Nucleus accumbens (tissue), 56 donors: ENCODE measurements at places on chromosomes 3 and 15.
A peak's percentile ranks its signal among the peaks of the same experiment; 100 is the strongest.

- DNase-seq: no peak
Observed at GRCh38 chr15:74906067-74906449, 593 bp downstream of the FAM219B start.

DNA sequence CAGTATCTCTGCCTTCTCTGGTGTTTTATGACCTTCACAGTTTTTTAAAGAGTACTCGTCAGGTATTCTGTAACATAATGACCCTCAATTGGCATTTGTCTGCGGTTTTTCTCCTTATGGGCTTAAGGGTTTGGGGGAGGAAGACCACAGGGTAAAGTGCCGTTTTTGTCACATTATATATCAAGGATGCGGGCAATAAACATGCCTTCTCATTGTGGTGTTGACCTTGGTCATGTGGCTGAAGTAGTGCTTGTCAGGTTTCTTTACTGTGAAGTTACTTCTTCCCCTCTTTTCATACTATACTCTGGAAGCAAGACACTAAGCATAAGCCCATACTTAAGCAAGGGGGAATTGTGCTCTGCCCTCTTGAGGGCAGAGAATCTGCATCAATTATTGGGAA, 16.6 kb downstream of the CAPN3 start:
- DNase-seq: no peak

- no peak for DNase-seq
Observed at GRCh38 chr3:9884555-9885165, 4.6 kb upstream of the CIDEC start.

DNA sequence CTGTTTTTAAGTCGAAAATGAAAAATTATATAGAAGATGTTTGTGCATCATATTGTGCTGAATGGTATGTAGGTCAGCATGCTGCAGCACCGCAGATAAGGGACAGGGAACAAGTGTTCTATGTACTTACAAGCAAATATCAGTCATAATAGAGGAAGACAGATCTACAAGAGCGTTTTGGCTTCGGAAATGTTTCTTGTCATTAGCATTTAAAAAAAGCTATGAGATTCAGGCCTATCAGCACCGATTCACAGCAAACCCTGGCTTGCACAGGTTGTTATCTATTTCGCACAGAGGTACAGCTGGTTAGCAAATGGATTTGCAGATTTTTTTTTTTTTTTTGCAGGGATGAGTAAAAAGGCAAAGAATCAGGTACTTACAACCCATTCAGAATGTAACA, 204.2 kb upstream of the TBC1D5 start:
- no peak for DNase-seq

GRCh38 chr3:168273917-168274316, 178.2 kb upstream of the GOLIM4 start:
- DNase-seq: no peak

GRCh38 chr15:91465696-91466095, 365.6 kb downstream of the SV2B start:
- DNase-seq: no peak

DNA sequence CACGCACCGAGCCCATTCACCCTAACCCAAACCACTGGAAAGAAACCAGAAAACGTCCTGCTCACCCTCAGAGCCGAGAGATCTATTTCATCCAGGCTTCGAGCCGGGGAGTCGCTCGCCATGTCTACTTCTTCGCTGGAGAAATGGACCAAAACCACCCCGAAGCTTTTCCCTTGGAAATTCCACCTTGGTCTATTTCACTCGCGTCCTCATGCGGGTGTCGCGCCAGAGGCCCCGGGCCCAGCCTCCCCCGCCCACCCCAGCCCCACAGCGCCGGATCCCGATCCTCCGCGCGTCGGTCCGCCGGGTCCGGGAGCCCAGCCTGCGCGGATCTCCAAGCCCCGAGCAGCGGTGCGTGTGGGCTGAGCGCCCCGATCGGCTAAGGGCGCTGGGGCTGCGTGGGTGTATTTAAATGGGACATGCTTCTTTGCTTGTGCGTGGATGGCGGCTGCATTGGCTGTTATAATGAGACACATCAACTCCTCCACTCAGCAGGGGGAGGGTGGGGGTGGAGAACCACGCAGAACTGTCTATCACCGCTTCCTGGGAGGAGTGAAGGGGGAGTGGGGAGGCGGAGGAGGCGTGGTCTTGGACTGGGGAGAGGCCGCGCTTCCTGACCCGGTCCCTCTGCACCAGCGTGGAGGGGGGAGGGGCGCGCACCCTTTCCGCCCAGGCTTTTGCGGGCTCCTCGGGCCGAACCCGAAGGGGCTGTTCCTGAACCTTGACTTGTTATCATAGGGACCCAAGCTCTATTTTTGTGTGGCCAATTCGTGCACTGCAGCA, at the start of gene TNIK:
TNIK (minus strand) TSS at position 464 of the 783 bp plus-strand sequence; CDS start at position 122, 342 bp downstream.
- DNase-seq: peak; percentile 93

GRCh38 chr3:107425033-107425432, 47.8 kb downstream of the CCDC54 start:
- DNase-seq: no peak

- no peak for DNase-seq
Observed at GRCh38 chr15:42371096-42371495, 11.8 kb downstream of the CAPN3 start.
